ENCODE measurements at places on chromosomes 6 and 20.

DNA sequence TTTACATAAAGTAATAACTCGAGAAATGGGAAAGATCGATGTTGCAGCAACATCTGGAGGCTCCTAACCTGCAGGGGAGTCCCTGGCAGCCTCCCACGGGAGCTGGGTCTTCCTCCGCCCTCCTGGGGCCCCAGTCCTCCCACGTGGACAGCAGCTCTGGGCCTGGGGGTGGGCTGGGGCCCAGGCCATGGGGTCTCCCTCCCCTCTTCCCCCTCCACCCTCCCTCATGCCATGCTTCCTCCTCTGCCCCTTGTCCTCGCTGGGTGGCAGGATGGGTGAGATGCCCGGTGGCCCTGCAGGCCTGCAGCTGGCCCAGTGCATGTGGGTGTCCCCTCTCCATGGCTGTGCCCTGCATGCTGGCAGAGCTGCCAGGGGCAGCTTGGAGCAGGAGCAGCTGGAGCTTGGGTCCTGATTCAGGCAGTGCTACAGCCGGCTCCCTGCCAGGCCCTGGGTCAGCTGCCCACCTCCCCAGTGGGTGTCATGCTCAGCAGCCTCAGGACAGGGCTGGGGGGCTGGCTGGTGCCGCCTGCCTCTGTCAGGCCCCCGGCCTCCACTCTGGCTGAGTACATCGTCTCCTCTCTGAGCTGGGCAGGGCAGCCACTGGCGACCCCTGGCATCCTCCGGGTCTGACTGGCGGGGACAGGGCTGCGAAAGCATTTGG is 48.9 kb upstream of the BHLHE23 start:
- DNase-seq, result no peak

- DNase-seq, result no peak
Observed at GRCh38 chr6:39314273-39314795, at the start of gene KCNK17. Gene KCNK17, minus strand, starts transcription at chr6:39314419. Its CDS starts 99 bp downstream, at chr6:39314320.

GRCh38 chr20:44948513-44948912 is 11.7 kb downstream of the TOMM34 start:
- no peak for DNase-seq

DNA sequence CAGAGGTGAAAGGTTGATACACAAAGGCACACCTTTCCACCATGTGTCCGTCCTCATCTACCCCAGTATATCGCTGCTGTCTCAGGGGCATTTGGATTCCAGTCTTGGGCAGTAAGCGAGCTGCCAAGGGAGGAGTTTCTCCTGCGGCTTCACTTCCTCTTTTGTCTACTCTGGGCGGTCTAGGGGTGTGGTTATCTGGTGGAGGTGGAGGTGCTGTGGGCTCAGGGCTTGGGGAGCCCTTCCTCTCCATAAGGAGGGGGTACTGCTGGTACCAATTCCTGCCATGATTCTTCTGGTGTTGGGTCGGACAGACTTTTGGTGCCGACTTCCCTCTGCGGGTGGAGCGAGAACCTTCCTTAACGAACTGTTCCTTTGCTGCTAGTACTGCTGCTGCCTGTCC is 31.9 kb upstream of the FABP7 start:
- no peak for DNase-seq

DNA sequence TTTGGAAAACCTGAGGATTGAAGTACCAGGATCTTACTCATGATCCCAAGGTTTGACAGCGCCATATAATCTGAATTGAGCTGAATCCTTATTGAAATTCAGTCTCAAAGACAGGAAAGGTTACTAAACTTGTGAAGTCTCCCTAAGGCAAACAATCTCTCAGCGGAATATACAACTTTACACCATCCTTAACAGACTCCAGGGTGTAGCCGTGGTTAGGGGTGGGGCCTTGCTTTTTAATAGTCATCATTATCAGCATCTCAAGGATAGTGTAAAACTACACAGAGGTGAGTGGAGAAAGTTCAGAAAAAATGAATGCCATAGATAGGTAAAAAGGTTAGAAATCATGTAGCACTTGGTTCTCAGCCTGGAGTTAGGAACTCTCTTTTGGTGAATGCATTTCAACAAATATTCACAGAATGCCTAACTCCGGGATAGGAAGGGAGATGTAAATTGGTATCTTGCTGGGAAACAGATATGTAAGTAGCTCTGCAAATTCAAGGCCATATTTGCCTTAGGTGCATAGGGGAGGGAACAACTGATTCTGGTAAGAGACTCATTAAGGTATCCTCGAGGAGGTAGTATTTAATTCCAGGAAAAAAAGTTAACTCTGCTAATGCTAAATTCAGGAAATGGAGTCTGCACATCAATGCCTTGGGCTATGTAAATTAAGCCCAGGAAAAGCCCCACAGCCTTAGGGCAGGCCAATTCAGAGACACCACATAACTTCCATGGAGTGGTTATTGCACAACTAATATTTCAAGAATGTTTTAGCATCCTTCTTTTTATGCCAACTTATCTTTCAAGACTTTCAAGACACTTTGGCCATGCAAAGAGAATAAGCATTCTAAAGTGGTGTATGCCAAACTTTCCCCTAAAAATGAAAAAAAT is 61.6 kb downstream of the SNAP25 start:
- no peak for DNase-seq

DNA sequence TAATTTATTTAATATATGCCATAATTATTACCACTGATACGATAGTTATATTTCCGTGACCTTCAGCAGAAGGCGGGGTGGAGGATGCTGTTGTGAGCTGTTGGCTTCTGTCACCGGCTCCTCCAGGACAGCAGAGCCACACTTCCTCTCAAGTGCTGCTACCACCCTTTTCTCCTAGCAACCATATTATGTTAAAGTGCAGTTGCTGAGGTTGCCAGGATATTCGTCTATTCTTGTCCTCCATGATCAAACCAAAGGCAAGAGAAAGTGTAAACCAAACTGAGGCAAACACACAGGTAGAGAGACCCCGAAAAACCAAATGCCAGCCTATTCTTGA is 27.8 kb downstream of the RGS17 start:
- DNase-seq, result no peak

DNA sequence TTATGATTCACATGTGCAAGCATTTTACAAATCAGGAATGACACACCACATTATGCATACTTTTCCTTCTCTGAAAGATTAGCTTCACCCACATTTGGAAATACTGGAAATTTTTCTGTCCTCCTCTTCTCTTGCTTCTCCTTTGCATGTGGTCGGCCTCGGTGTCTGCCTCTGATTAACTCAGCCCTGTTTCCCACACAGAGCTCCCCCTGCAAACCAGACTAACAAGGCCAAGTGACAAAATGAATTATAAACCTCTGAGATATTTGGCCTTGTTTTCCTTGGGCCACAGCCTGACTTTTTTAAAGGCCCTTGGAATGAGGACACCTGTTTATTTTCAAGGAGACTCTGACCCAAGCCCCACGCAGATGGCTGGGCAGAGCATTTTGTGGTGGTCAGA is 9.0 kb upstream of the CCN6 start:
- DNase-seq, result no peak

DNA sequence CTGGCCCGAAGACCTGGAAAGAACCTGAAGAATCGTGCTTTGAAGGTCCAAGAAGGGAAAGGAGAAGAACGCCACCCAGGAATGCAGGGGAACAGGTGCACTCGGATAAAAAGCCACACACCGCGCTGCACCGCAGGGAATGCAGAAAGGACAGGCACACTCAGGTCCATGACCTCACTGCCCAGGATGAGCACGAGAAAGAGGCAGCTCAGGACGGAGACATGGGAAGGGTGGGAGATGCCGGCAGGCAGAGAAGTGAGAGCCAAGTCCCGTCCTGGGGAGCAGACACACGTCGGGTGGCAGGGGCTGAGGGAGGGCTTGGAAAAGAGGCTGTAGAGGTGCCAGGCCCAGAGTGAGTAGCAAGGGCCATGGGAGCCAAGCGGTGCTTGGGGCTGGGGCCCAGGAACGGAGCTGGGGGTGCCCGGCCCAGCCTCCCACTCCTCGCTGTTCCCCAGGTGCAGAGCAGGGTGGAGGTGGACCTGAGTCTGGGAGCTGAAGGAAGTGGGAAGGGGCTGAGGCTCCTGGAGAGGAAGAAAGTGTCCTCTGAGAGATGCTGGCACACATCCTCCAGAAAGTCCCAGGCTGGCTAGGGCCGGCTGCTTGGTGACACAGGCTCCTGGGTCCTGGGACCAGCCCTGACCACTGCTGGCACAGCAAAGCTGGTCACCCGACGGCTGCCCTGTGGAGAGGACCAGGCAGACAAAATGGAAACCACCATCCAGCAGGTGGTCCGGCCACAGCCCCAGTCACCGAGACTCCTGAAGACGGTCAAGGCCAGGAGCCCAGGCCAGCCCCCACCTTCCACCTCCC is 91.3 kb downstream of the PSMB1 start:
- DNase-seq, result no peak

DNA sequence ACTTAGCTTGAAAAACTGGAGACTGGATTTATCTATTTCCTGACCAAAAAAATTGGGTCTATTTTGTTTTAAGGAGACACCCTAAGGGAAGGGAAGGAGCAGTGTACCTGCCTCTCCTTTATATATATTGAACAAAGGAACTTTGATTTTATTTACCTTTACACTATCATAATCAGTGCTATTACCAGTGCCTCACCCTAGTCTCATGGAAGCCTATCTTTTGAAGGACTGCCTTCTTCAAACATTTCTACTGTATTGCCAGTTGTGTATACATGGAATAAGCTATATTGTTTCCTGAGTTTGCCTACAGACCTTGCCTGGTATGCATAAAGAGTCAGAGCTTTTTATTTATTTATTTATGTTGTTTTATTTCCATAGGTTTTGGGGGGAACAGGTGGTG is 124.9 kb downstream of the UTRN start:
- DNase-seq, result no peak

DNA sequence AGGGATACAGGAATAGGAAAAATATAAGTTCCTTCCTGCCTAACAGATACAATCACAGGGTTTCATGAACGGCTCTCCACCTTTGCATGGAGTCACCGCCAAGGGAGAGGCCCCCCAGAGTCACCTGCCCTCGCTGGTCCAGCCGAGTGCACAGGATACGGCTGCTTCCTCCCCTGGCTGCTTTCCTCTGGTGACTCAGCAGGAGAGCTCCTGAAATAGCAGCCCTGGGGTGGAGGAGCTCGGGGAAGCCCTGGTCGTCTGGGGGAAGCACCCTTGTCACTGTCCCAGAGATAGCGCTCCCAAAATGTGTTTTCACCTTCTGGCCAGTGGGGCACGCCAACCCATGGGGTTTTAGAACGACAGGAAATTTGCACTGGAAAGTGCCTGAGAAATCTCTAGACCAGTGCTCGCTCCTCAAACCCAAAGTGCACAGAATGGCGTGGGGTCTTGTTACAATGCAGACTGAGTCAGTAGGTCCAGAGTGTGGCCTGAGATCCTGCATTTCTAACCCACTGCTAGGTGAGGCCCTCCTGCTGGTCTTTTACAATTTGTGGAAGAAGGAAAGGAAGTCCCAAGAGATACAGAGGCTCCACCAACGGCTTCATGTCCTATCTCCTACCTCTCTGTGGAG is 35.9 kb upstream of the FAM50B start:
- DNase-seq, result no peak

DNA sequence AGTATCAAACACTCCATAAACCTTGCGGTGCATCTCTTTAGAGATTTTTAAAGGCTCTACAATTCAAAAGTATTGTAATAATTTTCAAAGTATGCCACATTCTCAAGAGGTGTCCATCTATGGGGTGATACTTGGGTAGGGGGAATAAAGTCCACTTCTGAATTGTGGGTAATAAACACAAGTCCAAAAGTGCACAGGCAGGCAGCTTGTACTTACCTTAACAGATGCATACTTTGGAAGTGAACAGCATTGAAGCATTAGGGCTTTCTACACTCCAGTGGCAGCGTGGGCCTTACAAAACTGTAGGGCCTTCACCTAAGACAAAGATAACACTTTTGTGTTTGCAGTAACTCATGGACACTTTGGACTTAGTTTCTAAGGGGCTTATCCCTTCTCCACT is 58.6 kb downstream of the AIG1 start:
- no peak for DNase-seq

- DNase-seq, result no peak
Observed at GRCh38 chr6:143611580-143611979, 66.2 kb upstream of the PHACTR2 start.

GRCh38 chr6:93784794-93785693 is 365.7 kb upstream of the EPHA7 start:
- DNase-seq, result no peak

DNA sequence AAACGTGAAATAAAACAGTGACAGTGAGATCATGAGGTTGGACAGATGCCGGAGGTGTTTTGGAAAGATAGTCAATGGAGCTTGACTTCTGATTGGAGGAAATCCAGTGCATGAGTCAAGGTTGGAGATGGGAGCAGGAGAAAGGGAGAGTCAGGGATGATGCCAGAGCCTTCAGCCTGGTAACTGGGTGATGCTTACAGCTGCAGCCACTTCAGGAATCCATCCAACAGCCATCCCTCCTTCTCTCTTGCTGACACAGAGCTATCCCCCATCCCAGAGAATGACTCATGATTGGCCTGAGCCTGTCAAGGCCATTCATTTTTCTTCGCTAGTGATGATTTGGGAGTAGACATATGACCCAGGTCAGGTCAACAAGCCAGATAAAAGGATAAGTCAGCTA is 112.8 kb downstream of the SAMD5 start:
- no peak for DNase-seq

- DNase-seq, result no peak
Observed at GRCh38 chr6:138261116-138261780, 43.0 kb upstream of the PBOV1 start.

DNA sequence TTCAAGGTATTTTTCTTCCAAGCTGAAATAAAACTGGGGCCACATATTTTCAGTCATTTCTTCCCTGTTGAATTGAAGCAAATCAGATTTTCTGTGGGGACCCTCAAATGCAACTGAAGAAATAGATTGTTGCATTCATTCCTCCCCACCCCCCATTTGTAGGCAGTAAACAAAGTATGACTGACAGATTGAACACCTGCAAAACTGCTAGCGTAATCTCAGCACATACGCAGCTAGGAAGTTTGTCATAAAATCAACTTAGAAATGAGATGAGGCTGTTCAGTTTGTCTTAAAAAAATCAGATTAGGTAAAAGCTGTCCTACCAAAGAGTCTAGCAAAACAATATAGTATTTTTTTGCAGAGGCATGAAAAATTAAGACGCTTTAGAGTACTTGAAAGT is 8.9 kb downstream of the GZF1 start:
- DNase-seq, result no peak

GRCh38 chr6:157909282-157909664 is 72.4 kb upstream of the SYNJ2 start:
- no peak for DNase-seq

- no peak for DNase-seq
Observed at GRCh38 chr6:108654465-108655106, 93.9 kb downstream of the FOXO3 start.

- no peak for DNase-seq
Observed at GRCh38 chr6:8940356-8940755, 505.0 kb upstream of the SLC35B3 start.

DNA sequence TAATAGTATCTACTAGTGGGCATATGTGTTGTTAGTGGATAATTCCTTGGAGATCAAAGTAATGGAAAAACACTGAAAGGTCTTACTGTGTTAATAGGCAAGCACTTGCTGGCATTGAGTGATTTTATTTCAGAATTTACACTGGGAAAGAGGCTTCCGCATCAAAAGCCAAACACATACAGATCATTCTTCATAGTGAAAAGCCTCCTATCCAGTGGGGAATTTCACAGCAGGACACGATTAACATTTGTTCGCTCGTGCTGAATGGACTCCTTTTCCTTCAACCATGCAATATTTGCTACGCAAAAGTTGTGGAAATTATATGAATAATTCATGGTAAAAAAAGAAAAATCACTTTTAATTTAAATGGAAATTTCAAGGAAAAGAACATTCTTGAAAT is 26.4 kb downstream of the GABRR1 start:
- DNase-seq, result no peak
